SHP77 treated with DMSO at 0.1 percent for 48 hours (cell line): ENCODE measurements at places on chromosomes 5 and 9.

DNA sequence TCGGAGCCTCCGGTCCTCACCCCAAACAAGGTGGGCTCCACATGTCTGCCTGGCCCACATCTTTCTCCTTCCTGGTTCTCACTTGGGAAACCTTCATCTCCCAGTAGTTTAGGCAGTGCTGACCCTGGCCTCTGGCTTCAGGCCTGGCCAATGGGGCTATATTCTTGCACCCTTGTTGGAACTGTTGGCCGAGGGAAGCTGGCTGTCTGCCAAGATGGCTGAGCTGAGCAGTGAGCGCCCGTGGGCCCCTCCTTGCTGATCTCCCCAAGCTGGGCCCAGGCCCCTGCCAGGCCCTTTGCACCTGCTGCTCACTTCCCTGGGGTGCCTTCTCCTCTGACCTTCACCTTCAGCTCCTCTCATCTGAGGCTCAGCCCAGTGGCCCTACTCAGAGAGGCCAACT, 31.3 kb downstream of the TSPAN17 start:
- DNase-seq, result no peak

GRCh38 chr5:671459-672328, 21.5 kb downstream of the TPPP start:
- no peak for DNase-seq

DNA sequence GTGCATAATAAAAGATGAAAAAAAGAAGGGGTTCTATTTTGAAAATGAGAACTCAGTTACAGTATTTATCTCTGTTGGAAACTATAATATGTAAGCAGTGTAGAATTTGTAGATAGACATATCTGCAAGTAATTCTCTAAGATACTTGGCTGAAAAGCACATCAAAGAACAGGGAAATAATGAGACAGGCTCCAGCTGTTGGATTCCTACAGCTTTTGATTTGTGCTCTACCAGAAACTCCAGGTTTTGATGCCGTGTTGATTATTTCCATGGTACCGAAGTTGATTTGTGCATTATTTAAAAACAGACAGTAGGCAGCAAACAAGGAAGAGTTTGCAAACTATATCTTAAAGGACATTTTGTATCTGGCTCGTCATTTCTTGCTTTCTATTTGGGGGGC, 2098.7 kb upstream of the WWC1 start:
- DNase-seq, result no peak

DNA sequence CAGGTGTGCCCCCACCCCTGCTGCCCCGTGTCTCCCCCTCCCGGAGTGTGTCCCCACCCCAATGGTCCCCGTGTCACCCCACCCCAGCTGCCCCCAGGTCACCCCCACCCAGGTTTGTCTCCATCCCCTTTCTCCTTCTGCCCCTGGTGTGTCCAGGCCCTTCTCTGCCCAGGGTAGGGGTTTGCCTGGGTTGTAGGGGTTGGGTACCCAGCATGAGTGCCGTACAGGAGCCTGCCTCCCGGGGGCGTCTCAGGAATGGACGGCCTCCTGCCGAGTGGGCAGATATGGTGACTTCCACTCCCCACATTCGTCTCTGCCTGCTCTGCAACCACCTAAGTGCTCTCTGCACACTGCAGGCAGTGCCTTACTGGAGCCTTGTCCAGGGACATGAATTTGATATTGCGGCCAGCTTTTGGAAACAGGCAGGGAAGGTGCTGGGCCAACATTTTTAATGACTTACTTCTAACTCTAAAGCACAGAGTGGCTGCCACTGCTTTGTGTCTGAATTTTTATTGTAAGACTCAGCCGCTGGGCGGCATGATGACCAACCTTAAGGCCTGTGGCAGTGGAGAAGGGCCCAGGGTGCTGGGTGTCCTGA, 6.7 kb downstream of the LRRC14B start:
- no peak for DNase-seq

GRCh38 chr9:71826279-71826678, 58.0 kb upstream of the CEMIP2 start:
- DNase-seq, result no peak

DNA sequence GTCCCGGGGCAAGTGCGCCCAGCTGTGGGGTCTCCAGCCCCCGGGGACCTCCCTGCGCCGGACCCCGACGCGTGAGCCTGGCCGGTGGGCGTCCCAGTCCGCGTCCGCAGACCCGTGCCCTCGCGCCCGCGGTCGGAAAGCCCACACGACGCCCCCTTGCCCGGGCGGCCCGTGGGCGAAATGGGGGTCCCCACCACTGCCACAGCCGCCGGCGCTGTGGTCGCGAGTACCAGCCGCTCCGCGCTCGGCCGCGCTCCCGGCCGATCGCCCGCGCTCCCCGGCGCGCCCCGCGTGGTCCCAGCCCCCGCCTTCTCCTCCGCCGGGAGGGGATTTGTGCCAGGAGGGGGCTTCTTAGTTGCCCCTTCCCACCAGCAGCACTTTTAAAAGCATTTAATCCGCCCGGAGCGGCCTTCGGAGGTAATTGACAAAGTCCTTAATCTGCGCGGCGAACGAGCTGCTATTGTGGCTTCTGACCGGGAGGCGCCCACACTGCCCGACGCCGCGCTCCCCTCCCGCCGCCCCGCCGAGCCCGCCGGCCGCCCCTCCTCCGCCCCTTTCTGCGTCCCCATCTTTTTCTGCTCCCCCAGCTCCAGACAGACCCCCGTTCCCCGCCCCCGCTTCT, 469 bp upstream of the FIBCD1 start:
- no peak for DNase-seq

GRCh38 chr5:121325930-121326329, 525.8 kb upstream of the FTMT start:
- peak; percentile 39 for DNase-seq

DNA sequence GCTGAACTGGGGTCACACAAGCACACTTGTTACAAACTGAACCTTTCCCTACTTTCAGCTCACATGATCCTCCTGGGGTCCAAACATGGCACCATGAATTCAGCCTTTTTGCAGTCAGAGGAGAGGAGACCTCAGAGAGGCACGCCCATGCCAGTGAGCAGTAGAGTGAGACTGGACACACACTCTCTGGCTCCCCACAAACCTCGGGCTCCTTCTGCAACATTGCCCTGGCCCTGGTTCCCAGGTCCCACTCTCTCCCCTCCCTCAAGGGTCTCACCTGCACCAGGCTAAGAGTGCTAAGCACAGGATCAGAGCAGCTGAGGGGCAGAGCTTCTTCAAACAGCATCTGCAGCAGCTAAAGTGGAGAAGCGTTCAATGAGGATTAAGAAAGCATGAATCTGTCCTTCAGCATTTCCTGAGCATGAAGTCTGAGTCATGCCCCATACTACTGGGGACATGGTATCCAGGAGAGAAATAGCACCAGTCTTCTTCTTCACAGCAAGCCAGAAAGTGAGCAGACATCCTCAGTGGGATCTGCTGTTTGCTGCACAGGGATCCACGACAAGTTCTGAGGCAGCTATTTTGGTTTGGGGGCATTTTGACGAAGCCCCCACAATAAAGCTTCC, 27.2 kb downstream of the SLC35A4 start:
- DNase-seq, result no peak

- peak; percentile 59 for DNase-seq
Measured at GRCh38 chr5:31809050-31809870, 170.3 kb downstream of the PDZD2 start.

DNA sequence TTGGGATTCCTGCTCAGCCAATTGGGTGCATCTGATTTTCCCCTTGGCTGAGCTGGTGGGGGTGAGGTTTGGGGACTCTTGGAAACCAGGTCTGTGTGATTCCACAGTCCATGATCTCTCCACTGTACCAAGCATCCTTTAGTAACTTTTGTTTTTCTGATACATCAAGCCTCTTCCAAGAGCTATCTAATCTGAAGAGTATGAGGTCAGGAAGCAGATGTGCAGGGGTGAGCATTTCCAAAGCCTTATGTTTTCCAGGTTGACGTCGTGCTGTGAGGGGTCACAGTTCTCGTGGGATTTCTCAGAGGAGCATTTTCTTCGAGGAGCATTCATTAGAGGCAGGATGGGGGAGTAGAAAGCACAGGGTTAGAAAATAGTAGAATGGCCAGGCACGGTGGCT, 95.3 kb downstream of the KLF4 start:
- no peak for DNase-seq

DNA sequence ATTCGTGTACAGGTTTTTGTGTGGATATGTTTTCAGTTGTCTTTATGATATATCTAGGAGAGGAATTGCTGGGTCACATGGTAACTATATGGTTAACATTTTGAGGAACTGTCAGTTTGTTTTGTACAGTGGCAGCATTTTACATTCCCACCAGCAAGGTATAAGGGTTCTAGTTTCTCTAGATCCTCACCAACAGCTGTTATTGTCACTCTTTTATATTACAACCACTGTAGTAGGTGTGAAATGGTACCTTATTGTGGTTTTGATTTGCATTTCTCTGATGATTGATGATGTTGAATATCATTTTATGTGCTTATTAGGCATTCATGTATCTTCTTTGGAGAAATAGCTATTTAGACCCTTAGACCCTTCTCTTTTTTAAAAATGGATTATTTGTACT, 82.9 kb downstream of the CCDC171 start:
- DNase-seq, result no peak

DNA sequence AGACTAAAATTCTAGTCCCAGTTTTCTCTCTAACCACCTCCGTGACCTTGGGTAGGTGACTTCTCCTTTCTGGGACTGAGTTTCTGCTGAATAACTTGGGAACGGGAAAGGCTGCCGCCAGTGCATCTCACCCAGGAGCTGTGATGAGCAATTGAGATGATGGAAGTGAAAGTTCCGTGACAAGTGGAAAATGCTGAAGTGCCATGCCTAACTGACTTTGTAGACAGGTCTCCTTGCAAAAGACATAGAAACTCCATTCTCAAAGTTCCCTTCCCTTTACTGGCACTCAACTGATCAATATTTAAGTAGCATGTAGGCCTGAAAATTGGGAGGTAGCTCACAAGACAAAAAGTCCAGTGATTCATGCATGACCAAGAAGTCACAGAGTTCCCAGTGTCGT, 6.3 kb upstream of the ADAM19 start:
- DNase-seq, result no peak

- DNase-seq, result no peak
Measured at GRCh38 chr5:141611289-141611688, 7.5 kb downstream of the DIAPH1 start.

DNA sequence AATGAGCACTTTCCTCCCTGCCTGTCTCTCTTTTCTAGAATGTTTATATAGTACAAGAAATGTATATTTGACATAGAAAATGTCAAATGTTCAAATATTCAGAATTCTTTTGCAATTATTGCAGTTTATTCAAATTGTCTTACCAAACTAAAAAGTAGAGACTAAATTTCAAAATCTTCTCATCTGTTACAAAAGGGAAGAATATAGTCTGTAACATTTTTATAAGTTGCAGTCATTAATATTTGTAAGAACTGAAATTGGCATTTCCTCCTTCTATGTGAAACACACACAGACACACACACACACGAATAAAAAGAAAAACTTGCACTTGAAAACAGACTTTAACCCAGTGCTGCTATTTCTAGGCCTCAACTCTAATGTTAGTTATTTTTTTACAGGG, 56.4 kb downstream of the NR3C1 start:
- no peak for DNase-seq

- no peak for DNase-seq
Measured at GRCh38 chr9:108663422-108663821, 192.4 kb downstream of the ACTL7B start.

- DNase-seq, result no peak
Measured at GRCh38 chr5:135441350-135441831, 5.8 kb downstream of the DCANP1 start.

GRCh38 chr5:18397371-18397770, 763.1 kb downstream of the TAF11L14 start:
- DNase-seq, result no peak

DNA sequence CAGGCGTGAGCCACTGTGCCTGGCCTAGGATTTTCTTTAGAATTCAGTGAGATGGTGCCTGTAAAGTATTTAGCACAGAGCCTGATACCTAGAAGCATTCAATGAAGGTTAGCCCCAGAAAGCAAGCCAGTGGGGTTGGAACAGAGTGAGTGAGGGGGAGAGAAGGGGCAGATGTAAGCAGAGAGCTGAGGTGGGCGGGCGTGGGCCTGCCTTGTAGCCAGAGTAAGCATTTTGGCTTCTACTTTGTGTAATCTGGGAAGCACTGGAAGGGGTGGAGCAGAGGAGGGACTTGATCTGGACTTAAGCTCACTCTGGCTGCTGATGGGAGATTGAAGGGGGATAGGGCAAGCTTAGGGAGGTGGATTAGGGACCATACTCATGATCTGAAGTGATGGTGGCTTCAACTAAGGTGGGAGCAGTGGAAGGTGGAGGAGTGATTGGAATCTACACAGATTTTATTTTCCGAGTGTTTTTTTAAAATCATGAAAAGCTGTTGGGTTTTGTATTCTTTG, 2.6 kb downstream of the EXOSC2 start:
- DNase-seq, result no peak

DNA sequence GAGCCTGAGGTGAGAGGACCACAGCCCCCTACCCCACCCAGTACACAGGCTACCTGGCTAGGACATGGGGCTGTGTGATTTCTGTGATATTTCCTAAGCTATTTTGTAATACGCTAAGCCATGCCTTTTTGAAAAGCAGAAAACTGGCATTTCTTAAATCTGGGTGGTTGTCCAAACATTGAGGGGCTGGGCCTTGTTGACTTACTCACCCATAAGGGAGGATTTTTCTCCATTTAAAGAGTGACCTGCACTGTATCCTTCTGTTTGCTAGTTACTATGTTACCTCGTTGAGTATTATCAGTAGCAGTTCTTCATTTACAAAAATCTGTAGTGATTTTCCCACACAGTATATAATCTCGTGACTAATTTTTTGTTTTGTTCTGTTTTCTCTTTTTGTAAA, 117.5 kb upstream of the OTULINL start:
- no peak for DNase-seq

DNA sequence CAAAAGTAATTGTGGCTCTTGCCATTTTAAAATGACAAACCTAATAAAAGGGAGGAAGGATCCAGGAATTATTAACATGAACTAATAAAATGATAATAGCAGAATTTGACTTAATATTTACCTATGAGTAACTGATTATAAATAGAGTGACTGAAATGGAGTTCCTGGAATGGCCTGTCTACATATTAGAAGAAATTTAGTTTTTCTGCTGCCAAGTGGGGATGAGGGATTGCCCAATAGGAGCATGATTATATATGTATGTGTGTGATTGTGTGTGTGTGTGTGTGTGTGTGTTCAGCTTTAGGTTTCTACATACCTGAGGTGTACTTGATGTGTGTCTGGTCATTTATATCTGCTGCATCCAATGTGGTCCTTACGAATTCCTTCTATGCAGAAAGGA, 36.6 kb upstream of the ITGA1 start:
- no peak for DNase-seq

- no peak for DNase-seq
Measured at GRCh38 chr5:179201986-179202385, 141.8 kb downstream of the ZNF354C start.

DNA sequence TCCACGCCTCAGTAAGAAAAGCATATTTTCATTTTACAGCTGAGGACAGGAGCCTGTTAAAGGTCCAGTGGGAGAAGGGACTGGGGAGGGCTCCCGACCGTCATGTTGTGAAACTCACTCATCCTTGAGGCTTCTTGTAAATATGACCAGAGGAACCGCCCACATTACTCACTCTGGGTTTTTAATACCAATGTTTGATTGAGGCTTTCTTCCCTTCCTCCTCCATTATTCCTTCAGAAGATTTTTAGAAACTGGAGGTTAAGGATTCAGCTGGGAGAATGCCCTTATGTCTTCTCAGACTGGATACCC, 61.4 kb upstream of the GLRX start:
- no peak for DNase-seq
